ENCODE measurements at places on chromosomes 16 and 17.

DNA sequence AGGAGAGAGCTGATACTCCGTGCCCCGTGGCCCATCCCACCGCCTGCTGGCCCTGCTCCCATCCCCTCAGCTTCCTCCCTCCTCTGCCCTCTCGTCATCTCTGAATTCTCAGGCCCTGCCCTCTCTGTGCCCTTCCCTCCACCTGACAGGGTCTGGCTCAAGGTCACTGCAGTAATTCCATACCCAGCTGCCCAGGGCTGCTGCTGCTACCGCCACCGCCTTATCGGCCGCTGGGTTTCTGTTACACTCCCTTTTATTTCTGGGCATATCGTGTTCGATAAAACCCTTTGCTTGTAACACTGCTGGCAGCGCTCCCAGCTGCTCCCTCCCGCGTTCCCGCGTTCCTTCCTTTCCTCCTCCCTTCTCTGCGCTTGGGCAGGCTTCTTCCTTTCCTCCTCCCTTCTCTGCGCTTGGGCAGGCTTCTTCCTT lies 1.2 kb downstream of the EPN3 start:
- peak; percentile 59 for DNase-seq

DNA sequence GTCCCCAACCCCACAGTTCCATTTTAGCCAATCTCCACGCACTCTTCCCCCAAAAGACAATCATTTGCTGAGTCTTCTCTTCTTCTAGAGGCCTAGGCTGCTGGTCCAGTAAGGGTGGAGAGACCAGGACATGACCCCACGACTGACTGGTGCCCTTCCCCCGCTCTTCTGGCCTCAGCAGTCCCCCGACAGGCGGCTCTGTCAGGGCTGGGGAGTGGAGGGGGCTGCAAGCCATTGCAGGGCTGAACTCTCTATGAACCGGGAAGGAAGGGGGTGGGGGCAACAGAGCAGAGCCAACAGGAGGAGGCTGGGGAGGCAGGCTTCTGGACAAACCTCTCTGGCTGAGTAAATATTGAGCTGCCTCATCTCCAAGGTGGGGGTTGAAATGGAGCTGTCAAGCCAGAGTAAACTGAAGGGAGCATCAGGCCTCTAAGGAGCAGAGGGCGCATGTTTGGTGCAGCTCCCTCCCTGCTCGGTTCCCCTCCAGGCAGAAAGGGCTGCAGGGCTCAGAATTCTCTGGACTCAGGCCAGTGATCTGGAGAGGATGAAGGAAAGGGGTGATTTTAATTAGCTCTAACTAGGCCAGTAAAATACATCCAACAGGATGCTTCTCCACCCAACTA lies 8.7 kb downstream of the HOXB1 start:
- DNase-seq: no peak

DNA sequence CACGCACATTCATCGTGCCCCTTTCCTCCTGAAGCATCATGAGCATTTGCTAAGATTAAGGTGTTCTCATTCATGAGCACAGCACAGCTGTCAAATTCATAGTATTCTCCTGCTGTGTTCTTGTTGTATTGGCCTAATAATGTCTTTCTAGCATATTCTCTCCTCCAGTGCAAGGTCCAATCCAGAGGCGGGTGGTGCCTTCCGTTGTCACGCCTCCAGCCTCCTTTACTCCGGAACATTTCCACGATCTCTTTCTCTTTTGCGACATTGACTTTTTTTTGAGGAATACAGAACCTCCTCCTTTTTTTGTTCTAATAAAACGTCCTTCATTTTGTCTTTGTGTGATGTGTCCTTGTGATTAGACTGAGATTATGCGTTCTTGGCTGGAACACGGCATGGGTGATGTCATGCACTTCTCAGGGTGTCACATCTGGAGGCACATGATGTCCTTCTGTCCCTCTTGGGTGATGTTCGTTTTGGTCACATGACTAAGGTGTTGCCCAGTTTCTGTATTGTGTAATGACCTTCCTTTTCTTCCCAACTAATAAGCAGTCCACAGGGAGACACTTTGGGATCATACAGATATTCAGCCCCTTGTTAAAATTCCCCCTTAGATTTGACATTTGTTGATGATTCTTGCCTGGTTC lies 66.3 kb downstream of the CLEC16A start:
- no peak for DNase-seq

DNA sequence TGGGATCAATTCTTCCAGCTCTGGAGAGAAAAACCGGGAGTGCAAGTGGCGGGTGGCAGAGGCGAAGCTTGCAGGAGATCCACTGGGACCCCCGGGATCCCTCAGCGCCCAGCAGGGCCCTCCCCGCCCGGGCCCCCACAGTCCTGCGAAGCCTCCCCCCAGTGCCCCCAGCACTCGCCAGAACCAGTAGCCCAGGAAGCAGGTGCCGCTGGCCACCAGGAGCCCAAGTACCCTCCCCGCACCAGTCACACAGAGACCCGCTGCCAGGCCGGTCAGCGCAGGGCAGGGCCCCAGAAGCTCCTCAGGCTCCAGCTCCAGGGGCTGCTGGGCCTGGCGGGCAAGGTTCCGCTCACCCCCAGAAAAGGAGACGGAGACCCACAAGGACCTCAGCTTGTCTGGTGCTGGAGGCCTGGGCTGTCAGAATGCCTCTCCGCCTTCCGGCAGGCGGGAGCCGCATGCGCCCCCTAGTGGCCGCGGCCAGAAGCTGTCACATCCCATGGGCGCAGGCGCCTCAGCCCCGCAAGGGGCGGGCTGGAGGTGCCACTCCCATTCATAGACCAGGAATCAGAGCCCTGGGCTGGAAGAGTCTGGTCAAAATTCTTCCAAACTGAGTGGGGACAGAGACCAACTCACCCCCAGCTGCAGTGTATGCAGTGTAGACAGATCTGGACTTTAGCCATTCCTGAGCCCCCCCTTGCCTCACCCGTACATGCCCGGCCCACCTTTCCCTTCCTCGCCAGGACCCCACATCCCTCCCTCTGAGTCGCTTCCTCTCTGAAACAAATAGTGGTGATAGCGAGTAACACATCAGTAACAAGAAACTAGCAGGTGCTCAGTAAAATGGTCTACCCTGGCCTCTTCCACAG lies 1002.3 kb downstream of the KCNJ18 start:
- DNase-seq: no peak

DNA sequence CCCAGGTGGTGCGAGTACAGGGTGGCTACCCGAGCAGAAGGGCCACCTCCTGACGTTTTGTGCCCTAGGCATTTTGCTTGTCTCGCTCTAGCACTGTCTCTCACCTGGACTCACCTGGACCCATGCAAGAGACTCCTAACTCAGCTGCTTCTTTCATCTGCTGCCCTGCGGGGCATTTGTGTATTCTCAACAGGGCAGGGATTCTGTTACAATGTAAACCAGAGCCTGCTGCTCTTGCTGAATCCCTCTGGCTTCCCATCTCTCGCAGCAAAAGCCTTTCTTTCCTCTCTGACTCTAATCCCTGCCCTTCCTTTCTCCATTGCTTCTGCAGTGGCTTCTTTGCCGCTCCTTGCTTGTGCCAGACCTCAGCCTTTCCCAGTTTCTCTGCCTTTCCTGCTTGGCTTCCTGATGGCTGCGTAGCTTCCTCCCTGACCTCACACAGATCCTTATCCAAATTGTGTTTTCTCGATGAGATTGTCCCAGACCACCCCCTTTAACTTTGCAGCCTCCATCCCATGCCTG lies 10.2 kb downstream of the ARSG start:
- no peak for DNase-seq

DNA sequence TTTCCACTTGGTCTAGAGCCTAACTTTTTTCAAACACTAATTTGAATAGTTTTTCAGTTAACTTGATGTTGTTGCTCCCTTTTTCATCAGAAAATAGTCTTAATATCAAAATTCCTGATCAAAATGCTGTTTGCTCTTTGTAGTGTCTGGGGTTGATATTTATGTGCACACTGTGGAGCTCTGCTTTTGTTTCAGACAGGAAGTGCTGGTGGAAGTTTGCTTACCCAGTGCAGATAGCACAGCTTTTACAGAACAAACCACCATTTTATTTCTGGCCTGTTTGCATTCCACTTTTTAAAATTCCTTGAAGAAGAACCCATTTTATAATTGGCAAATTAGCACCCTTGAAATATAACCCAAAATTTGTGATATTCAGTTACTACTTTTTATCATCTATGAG lies 125.4 kb downstream of the MRTFB start:
- no peak for DNase-seq

- no peak for DNase-seq
Measured at GRCh38 chr16:49828533-49829267, 27.2 kb downstream of the ZNF423 start.

GRCh38 chr17:41579484-41580243 lies 7.0 kb downstream of the KRT14 start:
- DNase-seq: peak; percentile 56

- no peak for DNase-seq
Measured at GRCh38 chr17:19948116-19948943, 29.3 kb downstream of the AKAP10 start.

DNA sequence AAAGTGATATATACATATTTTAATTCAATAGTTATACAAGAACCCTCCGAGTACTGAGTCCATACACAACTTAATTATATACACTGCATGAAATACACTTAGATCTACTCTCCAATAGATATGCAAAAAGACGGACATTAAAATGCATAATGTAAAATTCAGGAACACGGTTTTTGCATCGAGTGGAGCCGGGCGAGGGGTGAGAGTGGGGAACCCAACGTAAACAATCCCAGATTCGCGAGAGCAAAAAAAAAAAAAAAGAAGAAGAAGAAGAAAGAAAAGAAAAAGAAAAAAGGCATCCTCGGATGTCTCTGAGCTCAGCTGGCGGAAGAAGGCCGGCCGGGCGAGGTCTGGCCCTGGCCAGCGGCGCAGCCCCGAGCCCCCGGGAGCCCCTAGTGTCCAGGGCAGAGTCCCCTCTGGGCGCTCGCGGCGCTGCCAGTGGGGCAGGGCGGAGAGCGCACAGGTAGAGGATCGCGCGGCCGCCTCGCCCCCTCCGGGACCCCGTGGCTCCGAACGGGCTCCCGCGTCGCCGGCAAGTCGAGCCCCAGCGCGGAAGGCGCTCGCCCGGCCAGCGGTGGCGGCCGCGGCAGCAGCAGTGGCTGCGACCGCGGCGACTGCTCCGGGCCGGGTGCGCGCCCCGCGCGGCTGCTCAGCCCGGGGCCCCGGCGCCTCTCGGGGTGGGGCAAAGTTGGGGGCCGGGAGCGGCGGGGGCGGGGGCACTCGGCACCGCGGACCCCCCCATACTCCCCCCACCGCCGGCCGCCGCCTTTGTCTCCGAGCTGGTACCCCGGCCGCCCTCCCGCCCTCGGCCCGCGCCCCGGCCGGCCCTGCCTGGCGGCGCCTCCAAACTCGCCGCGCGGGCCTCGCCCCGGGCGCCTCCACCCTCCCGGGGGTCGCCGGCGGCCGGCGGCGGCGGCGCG lies 9.6 kb upstream of the ZFHX3 start:
- no peak for DNase-seq

GRCh38 chr17:33955461-33955860 lies 299.6 kb upstream of the CCL2 start:
- no peak for DNase-seq

DNA sequence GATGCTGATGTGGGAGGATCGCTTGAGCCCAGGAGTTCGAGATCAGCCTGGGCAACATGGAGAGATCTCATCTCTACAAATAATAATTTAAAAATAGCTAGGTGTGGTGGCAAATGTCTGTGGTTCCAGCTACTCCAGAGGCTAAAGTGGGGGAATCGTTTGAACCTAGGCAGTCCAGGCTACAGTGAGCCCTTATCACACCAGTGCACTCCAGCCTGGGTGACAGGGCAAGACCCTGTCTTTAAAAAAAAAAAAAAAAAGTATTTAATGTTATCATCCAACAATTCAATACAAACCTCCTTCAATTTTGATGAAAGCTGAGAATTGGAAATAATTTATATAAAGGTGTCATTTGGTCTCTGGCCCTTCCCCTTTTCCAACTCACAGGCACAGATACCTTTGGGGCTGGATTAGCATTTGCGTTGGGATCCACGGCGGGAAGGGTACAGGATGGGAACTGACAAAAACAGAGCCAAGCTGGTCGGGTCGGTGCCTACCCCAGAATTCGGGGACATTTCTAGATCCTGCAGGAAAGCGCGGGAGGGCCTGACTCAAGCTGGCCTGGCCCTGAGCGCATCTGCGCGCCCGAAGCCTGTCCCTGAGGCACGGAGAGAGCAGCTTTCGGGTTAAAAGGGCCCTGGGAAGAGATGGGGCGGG lies 860 bp upstream of the DCAF7 start:
- peak; percentile 21 for DNase-seq

GRCh38 chr17:41386227-41386626 lies 4.1 kb upstream of the KRT34 start:
- DNase-seq: no peak

DNA sequence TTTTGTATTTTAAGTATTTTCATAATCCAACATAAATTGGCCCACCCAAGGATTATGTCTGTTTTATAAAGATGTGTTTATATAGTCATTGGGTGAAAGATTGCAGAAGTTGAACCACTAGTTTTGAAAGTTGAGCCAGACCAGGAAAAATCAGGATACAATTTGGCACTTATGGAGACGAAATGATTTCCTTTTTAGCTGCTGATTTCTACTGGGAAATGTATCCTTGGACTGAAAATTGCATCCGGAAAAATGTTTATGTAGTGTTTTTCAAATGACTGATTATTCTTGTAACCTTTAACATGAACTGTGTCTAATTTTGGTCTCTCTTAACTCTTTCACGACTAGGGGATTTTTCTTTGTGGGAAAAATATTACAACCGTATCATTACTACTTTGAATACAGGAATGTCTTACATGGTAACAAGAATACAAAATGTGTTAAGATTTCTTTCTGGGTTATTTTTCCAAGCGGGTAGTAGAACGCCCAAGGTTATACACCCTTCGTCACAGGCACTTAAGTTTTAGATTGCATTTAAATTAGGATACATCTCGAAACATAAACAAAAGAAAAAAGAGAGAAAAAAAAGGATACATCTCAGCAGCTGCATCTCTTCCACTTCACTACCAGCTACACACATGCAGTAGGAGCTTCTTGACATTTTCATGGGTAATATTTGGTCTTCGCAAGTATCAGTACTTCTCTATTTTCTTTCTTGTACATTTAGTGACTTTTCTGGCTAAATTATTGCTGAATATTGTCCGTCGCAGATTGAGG lies 273.0 kb upstream of the TBX2 start:
- DNase-seq: no peak

DNA sequence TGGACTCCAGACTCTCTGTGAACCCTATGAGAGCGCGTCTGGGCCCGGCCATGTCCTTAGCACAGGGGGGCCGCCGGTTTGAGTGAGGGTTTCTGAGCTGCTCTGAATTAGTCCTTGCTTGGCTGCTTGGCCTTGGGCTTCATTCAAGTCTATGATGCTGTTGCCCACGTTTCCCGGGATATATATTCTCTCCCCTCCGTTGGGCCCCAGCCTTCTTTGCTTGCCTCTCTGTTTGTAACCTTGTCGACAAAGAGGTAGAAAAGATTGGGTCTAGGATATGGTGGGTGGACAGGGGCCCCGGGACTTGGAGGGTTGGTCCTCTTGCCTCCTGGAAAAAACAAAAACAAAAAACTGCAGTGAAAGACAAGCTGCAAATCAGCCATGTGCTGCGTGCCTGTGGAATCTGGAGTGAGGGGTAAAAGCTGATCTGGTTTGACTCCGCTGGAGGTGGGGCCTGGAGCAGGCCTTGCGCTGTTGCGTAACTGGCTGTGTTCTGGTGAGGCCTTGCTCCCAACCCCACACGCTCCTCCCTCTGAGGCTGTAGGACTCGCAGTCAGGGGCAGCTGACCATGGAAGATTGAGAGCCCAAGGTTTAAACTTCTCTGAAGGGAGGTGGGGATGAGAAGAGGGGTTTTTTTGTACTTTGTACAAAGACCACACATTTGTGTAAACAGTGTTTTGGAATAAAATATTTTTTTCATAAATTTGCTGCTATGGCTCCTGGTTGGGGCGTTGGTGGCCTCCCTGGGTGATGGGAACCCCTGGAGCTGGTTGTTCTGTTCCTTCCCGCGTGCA lies 23.1 kb downstream of the STAT5A start:
- peak; percentile 93 for DNase-seq

- DNase-seq: no peak
Measured at GRCh38 chr16:2787961-2788360, 601 bp upstream of the PRSS33 start.

GRCh38 chr16:48526058-48526957 lies 83.7 kb downstream of the N4BP1 start:
- DNase-seq: peak; percentile 75

Data from left lobe of liver (tissue), 2 donors.